Cerebellum (tissue), 4 donors: ENCODE measurements at places on chromosomes 7 and 10.

- peak; percentile 55 for DNase-seq
Measured at GRCh38 chr7:59079-60016, 133.0 kb upstream of the FAM20C start.

GRCh38 chr7:69388452-69389137, 209.7 kb upstream of the AUTS2 start:
- DNase-seq, result no peak

- no peak for DNase-seq
Measured at GRCh38 chr10:16820421-16820820, 3.2 kb upstream of the RSU1 start.

GRCh38 chr7:153452661-153453060, 599.5 kb upstream of the DPP6 start:
- DNase-seq, result peak; percentile 72

GRCh38 chr7:36058020-36058592, 94.9 kb upstream of the EEPD1 start:
- no peak for DNase-seq
